ENCODE measurements at places on chromosomes 5 and 9.

- DNase-seq, result no peak
Observed at GRCh38 chr9:18746631-18747030, 272.7 kb downstream of the ADAMTSL1 start.

- DNase-seq, result no peak
Observed at GRCh38 chr5:172364773-172365172, 81.2 kb upstream of the UBTD2 start.

GRCh38 chr9:87276327-87276841 is 221.3 kb upstream of the DAPK1 start:
- no peak for DNase-seq

DNA sequence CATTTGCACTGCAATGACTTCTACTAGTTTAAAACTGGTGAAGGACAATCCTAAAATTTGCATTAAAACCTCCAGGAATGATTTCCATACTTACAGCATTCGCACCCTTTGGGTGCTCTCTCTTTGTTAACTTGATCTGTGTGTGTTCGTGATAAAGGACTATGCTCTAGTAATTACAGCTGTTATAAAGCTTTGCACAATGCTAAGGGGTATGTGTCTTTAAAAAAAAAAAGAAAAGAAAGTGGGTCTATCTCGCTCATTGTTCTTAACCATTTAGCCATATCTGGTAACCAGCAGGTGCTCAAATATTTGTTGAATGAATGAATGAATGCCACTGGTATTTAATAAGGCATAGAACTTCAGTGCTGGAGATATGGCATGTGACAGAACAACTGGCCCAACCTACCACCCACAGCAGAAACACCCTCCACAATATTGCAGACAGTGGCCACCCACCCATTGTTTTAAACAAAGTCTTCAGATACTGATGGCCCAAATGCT is 8.7 kb downstream of the TRIM36 start:
- DNase-seq, result no peak

- DNase-seq, result no peak
Observed at GRCh38 chr5:142904416-142904815, 134.2 kb downstream of the ARHGAP26 start.

DNA sequence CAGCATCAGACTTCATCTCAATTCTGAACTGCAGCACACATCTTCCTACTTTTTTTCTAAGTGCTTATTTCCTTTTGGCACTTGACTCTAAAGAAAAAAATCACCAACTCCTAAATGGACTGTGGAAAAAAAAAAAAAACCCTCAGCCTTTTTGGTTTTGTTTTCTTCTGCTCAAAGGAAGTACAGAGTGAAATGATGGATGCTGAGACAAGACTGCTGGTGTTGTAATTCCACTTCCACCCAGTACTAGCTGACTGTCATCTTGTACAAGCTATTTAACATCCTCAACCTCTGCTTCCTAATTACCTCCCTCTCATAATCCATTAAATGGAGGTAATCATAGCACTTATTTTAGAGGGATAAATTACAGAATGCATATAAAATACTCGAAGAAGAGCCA is 171.5 kb upstream of the GNA14 start:
- DNase-seq, result no peak

All from T-helper 22 cell (primary cell).